NCI-H774 (cell line): ENCODE measurements at places on chromosomes 13 and 19.

DNA sequence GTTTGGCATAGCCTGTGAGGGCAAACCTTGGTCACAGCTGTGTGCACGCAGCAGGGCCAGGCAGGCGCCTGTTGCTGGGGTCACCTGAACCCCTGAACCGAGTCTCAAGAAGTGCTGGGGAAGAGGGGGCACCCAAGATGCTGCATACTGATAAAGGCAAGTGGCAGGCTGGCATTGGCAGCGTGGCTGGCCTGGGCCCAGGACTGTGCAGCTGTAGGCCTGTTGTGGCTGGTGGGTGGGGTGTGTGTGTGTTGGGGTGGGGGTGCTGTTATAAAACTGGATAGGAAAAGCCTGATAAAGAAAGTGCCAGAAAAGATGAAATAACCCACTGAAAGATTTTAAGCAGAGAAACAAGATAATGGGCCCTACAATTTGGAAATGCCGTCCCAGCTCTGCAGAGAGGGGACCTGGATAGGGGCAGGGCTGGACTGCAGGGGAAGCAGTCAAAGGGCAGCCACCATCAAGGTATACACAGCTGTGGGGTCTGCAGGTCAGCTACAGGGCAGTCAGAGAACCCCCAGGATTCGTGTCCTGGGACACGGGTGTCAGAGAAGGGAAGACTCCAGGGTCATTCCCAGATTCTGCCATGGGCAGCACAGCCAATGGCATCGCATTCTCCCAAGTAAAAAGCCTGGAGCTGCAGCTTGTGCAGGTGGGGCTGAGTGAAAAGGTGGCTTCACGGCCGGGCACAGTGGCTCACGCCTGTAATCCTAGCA is 33.2 kb downstream of the CILP2 start:
- DNase-seq = no peak

- DNase-seq = no peak
Observed at GRCh38 chr19:411723-412355, 2.9 kb upstream of the C2CD4C start.

- DNase-seq = no peak
Observed at GRCh38 chr19:57788114-57788692, 18.7 kb downstream of the ZNF586 start.

GRCh38 chr19:48943081-48943480 is 9.6 kb downstream of the DHDH start:
- DNase-seq = no peak

DNA sequence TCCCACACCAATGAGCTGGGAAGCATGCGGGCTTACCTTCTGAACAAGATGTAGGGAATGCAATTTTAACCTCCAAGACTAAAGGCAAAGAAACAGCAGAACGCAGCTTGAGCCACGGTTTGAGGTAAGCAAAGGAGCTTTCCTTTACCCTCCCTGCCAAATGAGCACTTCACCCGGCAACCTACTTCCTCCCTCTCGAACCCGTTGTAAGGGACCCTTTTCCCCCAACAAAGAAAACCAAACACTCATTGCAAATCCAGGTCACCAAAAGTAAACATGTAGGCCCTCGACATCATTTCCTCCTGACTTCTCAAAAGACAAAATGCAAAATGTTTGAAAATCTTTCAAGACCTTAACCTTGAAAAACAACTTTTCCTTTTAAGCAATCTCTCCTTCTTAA is 65.3 kb downstream of the ABCC4 start:
- DNase-seq = no peak

- no peak for DNase-seq
Observed at GRCh38 chr19:54160182-54160811, 776 bp upstream of the LENG1 start.

- no peak for DNase-seq
Observed at GRCh38 chr13:109026266-109026665, 396.9 kb downstream of the MYO16 start.

DNA sequence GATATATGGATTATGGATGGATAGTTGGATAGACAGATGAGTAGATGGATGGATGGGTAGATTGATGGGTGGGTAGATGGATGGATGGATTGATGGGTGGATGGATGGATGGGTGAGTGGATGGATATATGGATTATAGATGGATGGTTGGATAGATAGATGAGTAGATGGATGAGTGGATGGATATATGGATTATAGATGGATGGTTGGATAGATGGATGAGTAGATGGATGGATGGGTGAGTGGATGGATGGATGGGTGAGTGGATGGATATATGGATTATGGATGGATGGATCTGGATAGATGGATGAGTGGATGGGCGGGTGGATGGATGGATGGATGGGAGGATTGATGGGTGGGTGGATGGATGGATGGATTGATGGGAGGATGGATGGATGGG is 36.4 kb upstream of the TNFAIP8L1 start:
- no peak for DNase-seq

GRCh38 chr19:18846862-18847548 is 15.2 kb downstream of the UPF1 start:
- DNase-seq = peak; percentile 8
